Activated CD4-positive, alpha-beta memory T cell treated with anti-CD3 and anti-CD28 coated beads, Interleukin-2, amount 10 ng/mL, durations not matched to agents 7 days and 5 days (primary cell): ENCODE measurements at places on chromosomes 2 and 18.

DNA sequence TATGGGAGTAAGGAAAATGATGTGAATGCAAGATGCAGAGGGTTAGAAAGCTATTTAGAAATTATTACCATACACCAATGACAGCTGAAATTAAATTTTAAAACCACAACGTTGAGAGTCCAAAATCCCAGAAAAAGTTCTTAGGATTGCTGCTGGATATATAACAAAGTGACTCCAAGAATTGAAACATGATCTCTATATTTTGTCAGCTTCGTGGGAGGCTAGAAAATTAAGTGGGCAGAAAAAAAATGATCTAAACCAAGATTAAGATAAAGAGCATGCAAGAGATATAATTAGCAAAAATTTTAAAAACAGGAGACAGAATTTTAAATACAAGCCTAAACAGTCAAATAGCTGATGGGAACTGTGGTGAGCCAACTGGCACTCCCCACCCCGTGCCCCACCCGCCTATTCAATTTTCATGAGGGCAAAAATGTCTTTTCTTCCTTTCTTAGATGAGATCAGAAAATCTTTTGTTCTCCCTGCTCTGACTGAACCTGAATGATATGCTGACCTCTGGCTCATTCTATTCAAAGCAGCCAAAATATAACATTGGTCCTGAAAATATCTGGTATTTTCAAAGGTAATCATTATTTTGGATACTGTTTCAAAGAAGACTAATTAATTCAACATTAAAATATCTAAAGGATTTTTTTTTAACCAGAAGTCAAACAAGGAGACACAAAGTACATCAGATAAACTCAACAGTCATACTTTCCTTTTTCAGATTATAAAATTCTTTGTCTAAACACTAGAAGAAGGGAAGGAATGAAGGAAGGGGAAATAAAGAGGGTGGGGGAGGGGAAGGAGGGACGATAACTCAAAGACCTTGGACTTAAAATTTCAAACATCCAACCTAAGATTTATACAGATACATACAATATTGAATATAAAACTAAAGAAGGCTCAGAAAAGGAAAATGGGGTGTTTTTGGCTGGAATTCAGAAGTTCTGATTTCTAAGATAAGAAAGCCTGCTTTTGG, 12.2 kb downstream of the KANSL3 start:
- DNase-seq, result no peak

GRCh38 chr2:224248944-224249371, 152.9 kb downstream of the FAM124B start:
- no peak for DNase-seq

DNA sequence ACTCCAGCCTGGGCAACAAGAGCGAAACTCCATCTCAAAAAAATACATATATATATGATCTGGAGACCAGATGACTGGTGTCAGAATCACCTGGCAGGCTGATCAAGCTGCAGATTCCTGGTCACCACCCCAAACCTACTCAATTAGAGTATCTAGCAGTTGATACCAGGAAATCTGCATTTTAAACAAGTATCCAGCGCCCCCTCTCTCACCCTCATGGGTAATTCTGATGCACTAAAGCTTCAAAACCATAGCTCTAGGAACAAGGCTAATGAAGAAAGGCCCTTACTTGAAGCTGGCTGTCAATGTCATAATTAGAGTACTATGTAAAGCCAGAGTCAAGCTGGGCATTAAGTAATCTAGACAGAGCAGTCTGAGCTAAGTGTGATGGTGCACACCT, 25.0 kb upstream of the PCBP1 start:
- no peak for DNase-seq

DNA sequence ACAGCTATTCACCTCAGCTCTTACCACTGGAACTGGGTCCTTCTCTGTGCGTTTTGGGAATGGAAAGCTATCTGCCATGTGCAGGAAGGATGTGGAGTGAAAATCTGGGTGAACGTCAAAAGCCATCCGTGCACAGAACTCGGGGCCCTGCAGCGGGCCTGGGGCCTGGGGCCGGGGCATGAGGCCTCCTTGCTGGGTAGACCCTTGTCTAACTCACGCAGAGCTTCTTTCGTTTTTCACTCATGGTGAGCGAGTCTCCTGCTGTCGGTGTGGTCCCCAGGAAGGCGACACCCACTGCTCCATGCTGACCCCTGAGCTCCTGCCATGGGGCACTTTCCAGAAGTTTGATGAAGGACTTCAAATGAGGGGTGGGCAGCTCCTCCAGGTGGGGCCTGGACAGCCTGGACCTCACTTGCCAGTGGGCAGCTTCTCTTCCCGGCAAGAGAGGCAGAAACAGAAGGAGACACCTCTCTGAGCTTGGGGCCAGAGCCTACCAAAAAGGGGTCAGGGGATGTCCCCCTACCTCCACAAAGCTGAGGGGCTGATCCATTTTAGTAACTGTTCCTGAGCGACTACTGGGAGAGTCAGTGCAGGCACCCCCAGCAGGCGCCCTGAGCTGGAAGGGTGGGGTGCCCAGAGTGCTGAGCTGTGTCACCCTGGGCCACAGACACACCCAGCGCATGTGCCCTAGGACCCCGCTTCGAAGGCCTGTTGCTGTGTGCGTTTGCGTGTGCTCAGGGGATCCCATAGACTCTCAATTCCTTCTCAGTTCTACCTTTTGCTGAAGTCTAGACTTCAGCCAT, 117.7 kb upstream of the HDAC4 start:
- no peak for DNase-seq

- no peak for DNase-seq
Observed at GRCh38 chr18:79384834-79385233, 10.9 kb upstream of the NFATC1 start.

GRCh38 chr2:45889620-45890370, 238.3 kb downstream of the PRKCE start:
- no peak for DNase-seq

DNA sequence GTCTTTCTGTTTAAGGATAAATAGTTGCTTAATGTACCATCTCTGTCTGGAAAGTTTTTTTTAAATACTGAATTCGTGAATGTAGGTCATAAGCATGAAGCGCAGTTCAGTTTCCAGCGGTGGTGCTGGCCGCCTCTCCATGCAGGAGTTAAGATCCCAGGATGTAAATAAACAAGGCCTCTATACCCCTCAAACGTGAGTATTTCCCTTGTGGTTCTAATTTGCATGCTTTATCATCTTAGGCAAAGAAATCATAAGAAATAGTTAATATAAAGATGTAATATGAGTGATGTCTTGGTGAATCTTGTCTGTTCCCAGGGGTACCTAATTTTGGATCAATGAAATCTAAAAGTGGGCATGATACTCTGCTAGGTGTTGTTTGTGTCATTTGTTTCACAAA, 1.5 kb downstream of the NDC80 start:
- DNase-seq, result no peak

DNA sequence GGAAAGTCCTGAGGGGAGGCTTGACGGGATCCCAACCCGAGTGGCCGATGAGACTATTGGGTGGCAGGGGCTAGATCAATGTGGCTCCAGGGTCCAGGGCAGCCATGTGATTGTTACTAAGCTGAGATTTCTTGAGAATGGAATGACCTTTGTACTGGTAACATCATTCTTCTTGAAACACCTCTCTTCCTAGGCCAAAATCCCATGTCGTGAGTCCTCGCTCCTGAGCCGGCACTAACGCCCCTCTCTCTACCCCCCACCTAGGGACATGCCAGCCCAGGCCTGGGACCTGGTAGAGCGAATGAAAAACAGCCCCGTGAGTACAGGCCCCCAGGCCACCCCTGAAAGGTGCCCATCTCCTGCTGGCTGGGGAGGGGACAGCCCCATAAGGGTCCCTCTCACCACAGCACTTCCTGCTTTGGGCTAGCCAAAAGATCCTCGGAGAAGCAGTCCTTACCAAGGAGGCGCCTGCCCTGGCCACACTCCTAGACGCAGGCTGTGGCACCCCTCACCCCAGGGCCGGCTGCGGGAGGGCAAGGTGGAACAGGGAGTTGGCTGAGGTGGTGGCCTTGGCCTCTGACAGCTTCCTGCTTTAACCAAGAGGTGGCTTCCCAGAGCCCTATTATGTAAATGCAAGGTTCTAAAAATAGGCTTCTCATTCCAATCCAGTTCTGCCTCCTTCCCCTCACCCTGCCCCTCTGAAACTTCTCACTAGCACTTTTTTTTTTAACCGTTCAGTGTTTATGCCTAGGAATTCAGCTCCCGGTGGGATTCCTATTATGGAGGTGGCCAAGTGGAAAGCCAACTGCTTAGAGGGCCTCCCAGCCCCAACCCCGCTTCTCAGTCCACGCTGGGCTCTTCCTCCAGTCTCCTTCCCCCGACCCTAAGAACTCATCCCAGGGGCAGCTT, 126.6 kb upstream of the PPP1CB start:
- peak; percentile 70 for DNase-seq

- no peak for DNase-seq
Observed at GRCh38 chr2:202039278-202040078, 5.8 kb downstream of the FZD7 start.

GRCh38 chr2:10331027-10331701, 28.5 kb downstream of the HPCAL1 start:
- peak; percentile 82 for DNase-seq

DNA sequence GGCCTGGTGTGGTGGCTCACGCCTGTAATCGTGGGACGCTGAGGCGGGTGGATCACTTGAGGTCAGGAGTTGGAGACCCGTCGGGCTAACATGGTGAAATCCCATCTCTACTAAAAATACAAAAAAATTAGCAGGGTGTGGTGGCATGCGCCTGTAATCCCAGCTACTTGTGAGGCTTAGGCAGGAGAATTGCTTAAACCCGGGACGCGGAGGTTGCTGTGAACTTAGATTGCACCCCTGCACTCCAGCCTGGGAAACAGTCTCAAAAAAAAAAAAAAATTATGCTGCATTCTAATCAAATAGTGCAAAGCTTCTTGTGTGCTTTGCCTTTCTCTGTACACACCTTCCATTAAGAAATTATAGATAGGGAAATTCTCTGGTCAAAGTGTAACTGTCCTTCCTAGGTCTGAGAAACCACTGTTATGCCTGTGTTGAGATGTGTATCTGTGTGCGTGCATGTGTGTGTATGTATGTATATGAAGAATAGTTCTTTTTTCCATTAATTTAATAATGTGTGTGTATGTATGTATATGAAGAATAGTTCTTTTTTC, 2.5 kb downstream of the CD28 start:
- DNase-seq, result no peak

GRCh38 chr2:1656961-1657841, 87.1 kb downstream of the PXDN start:
- no peak for DNase-seq

DNA sequence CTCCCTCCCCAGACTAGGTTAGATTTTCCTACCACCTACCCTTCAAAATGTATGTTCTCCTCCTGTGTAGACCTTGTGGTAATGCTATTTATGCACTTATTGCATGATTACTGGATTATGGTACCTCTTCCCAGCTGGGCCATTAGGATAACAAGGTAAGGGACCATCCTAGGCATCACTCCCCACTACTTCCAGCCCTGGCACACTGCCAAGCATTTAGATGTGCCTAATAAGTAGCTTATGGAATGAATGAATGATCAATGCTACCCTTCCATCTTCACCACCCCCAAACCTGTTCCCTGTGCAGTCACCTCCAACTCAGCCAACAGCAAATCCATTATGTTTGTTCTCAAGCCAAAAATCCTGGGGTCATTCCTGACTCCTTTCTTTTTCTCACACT, 93.4 kb downstream of the C1QL2 start:
- no peak for DNase-seq

DNA sequence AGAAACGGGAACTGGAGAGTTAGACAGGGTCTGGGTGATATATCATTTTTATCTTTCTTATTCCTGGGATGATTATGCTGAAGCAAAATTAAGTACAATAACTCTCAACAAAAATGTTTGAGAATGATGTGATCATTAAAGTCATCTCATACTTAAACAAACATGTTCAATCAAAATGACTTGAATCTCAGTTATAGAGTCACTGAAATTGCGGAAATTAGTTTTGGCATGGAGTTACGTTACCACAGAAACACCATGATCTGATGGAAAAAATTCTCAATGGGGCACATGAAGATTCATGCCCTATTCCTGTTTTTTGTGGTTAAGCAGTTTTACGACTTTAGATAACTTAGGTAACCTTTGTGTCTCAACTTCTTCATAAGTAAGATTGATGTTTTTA, 757.7 kb downstream of the EPHA4 start:
- no peak for DNase-seq

DNA sequence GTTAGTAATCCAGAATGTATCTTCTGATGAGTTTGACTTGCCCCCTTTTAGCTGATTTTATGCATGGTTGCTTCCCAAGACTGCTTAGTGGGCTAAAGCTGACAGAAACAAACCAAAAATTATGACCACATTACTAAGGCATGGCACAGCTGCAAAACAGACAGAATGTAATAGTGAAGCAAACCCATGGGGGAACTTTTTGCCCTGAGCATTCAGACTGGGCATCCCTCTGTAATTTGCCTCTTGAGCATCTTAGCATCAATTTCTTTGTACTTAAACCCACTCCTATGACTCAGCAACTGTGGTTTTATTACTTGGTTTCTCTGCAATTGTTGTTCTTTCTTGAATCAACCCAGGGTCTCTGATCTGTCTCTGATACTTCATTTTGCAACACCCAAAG, 487.3 kb upstream of the DCC start:
- DNase-seq, result no peak

DNA sequence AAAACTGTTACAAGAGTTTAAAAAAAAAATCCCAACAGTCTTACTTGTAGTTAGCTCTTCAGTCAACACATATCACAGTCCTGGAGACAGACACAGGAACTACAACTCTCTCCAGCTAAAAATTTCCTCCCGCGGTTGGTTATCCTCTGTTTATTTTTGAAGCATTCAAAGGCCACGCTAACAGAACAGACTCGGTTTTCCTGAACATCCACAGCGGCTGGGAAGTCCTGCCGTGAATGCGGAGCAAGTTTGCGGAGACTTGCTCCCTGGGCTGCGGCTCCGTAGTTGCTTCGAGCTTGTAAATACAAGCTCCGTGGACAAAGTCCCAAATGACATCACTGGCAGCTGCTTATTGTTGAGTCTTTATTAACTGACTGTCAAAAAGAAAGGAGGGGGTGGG, at the start of gene NCKAP5:
NCKAP5 (minus strand) TSS at position 292 of the 400 bp plus-strand sequence. CDS start 50,937 bp downstream, outside the sequence.
- DNase-seq, result no peak

DNA sequence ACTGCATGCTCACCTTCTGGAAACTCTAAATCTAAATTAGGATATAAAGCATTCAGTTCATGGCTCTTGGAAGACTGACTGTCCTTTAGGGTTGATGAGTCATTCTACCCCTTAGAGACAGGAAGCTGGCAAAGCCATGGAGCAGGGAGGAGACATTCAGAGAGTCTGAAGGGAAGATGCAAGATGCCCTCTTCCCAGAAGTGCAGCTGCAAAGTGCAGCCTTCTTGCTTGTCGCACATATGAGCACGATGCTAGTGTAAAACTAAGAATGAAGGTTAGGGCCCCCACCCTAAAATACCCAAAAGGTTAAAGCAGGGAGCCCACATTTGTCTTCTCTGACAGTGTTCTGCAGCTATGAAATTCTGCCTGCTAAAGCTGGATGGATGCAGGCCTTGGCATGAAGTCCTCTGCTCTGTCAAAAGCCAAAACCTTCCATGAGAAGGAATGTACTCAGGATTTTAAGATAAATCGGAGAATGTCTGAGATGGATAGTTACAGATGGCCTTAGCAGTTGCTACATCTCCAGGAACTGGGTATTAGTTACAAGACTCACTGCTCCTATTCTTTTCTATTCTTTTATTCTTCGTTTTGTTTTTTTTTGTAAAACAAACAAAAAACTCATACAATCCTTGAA, 89.7 kb downstream of the POLE4 start:
- no peak for DNase-seq

GRCh38 chr2:63124850-63125249, 74.2 kb downstream of the OTX1 start:
- DNase-seq, result no peak
